Renal cortical epithelial cell (primary cell): ENCODE measurements at places on chromosomes 7 and 10. TPM values are rescaled to one million over a fixed set of nuclear protein-coding genes. Genes with fewer than 3 reads are reported as not detected.

The MYH16 gene
- total RNA-seq, result 0.05 and 1.4 TPM in 2 replicates

The PNLIPRP3 gene
- total RNA-seq, result not detected in 2 replicates

The EPC1 gene
- 11.8 and 29.5 TPM in 2 replicates for total RNA-seq

The ITGB8 gene
- total RNA-seq, result 257 and 399 TPM in 2 replicates
